Amniotic stem cell (primary cell): ENCODE measurements at places on chromosomes 6 and 20.

DNA sequence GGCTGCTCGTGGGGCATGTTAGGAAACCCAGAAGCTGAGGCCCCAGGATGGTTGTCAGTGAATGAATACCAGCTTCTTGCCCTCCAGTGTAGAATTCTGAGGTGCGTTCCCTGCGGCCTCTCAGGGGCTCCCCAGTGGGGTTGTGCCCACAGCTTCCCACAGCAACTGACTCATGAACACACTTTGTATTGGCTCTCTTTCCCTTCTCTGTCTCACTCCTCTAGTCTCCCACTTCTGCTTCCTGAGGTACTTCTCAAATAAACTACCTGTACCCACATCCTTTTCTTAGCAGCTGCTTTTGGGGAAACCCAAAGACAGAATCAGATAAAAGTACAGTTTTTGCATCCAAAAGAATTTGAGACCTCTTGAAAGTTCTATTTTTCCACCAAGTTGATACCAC lies 107.7 kb upstream of the JAG1 start:
- no peak for DNase-seq

- no peak for DNase-seq
Measured at GRCh38 chr6:84897011-84897410, 132.6 kb upstream of the TBX18 start.

DNA sequence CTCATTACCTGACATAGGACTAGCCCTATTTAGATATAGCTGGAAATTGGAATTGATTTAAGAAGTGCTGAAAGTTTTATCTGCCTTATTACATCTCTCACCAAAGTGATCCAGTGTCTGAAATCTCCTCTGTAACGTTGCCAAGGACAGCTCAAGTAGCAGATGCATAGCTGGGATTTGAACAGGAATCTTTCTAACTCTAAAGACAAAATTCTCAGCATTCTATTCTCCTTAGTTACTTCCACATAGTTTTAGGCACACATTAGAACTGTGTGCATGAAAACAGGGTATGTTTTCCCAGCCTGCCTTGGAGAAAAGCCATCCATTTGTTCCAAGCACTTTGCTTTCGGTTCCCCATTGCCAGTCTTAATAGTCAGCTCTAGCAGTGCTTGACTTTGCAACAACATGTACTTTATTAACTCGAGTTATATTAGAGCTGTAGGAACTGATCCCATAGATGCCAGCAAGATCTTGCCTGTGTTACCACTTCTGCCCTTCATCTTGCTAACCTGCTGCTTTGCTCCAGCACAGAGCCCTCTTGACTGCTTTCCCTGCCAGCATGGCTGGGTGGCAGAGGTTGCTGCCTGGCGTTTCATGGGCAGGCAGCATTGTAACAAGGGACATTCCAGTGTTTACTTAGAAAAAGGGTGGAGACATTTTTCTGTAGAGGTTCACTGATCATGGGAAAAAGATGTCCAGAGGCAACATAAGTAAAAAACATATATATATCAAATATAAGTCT lies 56.1 kb upstream of the STMND1 start:
- DNase-seq: peak; percentile 32

GRCh38 chr6:127471379-127472255 lies 12.4 kb upstream of the KIAA0408 start:
- DNase-seq: no peak

GRCh38 chr20:2729251-2729713 lies 36.7 kb downstream of the EBF4 start:
- DNase-seq: no peak

DNA sequence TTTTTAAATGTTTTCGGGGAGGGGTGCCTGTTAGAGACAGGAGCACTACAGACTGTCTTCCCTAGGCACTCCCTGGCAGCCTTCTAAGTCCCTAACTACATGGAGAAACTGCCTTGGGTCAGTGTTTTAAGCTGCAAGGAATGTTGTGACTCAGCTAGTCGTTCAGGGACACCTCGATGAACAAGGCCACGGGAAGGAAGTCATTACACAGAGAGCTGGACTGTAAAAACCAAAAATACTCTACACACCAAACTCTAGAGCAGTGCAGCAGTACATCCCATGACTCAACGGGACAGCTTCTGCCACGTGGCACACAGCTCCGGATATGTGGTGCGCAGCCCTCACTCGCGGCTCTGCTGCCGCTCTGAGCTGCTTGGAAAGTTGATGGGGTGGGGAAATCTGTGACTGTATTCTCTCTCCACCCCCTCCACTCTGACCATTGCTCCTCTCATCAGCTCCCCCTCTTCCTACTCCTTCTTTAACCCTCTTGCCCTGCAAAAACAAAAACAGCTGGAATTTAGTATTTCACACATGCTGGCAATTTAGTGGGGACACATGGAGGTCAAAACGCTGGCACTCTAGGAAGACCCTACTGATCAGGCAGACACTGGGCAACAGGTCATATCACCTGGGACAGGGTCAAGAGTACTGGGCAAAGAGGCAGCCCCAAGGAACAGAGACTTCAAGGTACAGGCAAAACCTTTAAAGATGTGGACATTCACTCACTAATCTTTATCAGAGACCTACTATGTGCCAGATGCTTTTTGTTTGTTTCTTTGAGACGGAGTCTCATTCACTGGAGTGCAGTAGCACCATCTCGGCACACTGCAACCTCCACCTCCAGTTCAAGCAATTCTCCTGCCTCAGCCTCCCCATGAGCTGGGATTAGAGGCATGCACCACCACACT lies 10.9 kb upstream of the LPIN3 start:
- DNase-seq: peak; percentile 97

DNA sequence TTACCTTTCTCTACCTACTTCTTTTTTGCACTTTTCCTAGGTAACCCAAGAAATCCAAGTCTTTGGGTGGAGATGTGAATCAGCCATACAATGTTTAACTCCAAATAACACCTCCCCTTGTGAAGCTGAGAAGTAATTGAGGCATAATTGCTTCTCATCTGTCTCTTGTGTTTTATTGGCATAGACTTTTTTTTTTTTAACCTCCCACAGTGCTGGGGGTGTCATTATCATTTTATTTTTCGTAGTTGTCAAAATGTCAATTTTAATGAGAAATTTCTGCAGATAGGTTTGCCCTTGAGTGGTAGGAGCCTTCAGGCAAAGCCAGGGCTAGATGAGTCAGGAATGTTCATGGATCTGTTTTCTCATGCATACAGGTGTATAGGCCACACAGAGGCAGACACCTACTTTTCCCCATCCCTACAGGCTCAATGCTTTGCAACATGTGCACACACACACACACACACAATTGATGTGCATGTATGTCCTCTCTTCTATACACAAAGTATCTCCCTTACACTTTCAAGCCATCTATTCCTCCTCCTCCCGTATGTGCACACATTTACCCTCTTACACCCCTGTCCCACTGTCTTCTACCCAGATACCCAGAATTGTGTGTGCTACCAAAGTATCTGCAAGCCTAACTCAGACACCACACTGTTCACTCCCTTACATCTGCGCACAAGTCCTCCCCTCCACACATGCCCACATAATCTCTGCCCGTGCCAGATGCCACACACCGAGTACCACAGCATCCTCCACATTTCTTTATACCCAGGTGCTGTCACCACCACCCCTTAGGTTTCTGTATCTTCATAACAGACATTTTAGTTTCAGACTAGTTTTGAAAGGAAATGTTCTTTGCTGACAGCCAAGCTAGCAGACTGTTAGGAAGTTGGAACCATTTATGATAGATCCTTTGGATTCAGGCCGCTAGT lies 22.0 kb downstream of the RALY start:
- DNase-seq: no peak

DNA sequence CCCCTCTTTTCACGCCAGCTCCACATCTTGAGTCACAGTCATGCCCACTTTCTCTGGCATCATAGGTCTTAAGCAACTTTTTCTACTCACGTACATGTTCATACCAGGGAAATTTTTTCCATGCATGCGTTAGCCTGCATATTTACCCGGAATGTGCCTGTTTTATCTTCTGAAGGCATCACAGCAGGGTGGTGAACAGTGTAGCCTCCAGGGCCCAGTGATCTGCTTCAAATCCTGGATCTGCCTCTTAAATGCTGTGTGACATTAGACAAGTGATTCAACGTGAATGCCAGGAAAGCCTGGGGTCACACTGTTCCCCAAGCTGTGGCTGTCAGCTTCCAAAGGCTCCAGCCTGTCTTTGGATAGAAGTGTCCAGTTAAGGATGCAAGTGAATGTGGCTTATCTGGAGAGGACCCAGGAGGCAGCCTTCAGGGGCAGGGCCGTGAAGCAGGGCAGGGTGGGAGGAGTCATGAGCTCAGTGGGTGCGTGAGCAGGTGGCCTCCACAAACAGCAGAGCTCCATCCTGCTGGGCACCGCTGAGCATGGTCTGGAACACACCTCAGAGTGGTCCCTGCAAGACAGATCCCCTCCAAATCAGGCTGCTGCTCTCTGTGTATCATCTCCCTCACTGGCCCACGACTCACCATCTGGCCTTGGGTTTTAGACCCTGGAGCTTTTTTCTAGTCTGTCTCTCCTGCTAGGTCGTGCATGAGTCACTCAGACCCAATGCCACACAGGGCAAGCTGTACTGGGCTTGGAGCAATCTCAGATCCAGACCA lies 30.4 kb upstream of the CD93 start:
- DNase-seq: peak; percentile 41

GRCh38 chr20:53990768-53991450 lies 79.5 kb downstream of the BCAS1 start:
- no peak for DNase-seq

DNA sequence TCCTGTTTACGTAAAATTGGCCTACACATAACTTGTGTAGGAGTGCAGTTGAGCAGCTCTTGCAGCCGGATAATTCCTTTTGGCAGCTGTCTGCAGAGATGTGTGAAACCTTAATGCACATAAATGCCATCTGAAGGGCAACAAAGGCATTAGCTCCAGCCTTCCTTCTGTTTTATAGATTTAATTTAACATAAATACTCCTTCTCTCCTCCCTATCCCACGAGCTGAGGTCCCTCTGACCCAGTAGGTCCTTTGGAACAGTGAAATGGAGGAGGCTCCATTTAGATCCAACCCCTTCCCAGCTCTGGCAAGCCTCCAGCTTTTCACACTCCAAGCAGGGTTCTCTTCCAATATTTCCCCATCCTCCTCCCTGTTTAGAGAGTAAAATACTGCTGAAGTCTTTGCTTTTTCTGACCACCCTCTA lies 6.5 kb downstream of the PLEKHG1 start:
- no peak for DNase-seq

GRCh38 chr20:24393903-24394302 lies 75.5 kb upstream of the SYNDIG1 start:
- no peak for DNase-seq

DNA sequence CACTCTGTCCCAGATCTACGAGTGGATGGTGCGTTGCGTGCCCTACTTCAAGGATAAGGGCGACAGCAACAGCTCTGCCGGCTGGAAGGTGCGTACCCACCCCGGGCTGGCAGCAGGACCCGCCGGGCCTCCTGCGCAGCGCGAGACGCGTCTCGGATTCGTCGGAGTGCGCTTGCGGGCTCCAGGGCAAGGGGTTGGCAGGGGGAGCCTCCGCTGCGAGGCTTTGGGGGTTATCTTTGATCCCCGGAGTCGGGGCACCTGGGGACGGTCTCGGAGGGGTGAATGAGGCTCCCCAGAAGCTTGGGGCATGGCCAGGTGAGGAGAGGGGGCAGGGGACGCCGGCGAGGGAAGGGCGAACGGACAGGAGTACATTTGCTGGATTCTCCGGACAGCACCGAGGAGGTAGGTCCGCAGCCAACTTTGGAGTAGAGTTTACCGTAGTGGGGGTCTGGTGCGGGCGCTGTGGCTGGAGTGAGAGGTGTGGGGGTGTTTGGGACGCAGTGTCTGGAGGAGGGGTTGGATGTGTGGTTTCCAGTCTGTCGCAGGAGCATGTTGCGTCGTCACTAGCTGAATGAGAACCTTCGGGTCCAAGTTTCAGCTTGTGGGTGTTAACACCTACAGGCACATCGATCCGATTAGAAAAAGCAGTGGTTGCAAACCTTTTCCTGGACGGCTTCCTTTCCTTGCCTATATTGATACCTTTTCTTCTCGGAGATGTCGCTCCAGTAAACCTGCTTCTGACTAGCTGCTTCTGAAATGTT lies 1.2 kb downstream of the FOXO3 start:
- DNase-seq: no peak

DNA sequence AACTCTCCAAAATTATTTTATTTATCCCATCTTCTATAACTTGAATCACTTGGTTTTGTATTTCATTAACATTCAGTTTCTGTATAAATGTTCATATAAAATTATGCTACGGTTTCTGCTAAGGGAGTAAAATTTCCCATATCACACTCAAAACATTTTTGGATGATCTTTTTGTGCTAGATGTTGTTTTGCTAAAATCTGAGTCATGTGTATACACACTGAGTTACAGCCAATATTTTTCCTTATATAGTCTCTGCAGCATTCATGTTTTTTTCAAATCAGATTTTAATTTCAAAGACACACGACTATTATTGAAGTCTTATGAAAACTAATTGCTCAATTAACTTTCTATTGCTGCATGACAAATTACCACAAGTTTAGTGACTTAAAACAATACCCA lies 54.3 kb upstream of the SLC2A12 start:
- DNase-seq: no peak

GRCh38 chr6:148530976-148531375 lies 188.3 kb downstream of the SASH1 start:
- no peak for DNase-seq

GRCh38 chr20:49356676-49357075 lies 78.8 kb upstream of the ZNFX1 start:
- no peak for DNase-seq

- no peak for DNase-seq
Measured at GRCh38 chr6:148846778-148847761, 100.2 kb downstream of the UST start.

DNA sequence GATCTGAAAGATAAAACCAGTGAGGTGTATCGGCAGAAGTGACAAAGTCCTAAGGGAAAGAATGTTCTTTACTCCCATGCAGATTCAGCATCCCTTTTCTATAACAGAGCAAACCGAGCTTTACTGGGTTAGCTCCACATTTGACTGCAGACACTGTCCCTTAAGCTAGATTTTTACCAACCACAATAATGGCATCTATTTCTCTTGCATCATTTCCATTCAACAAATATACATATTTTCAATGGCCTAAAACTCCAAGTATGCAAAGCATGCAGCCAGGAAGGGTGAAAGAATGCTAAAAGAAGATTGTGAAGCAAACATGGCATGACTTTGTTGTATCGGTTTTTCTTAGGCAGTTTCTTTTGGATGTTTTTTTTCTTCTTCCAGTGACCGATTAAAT lies 255.4 kb downstream of the OGFRL1 start:
- no peak for DNase-seq
